ENCODE measurements at places on chromosomes 6 and 20.

DNA sequence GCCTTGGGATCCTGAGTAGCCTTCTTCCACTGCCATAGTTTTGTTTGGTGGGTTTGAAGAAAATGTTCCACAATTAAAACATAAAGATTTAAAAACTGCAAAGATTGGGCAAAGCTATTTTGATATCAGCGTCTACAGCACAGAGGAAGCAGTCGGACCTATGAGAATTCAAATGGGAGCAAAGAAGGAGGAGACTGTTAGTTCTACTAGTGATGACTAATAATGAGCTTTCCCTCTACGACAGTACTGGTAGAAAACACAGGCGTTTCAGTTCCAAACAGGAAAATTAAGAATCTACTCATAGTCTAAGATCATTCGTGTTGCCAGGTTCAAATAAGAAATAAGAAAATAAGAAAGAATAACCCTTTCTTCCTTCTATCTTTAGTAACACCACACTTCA lies 121.2 kb downstream of the INSM1 start:
- DNase-seq = no peak

GRCh38 chr20:12110711-12111110 lies 193.0 kb downstream of the BTBD3 start:
- no peak for DNase-seq

GRCh38 chr6:11761744-11762620 lies 16.6 kb downstream of the ADTRP start:
- no peak for DNase-seq

DNA sequence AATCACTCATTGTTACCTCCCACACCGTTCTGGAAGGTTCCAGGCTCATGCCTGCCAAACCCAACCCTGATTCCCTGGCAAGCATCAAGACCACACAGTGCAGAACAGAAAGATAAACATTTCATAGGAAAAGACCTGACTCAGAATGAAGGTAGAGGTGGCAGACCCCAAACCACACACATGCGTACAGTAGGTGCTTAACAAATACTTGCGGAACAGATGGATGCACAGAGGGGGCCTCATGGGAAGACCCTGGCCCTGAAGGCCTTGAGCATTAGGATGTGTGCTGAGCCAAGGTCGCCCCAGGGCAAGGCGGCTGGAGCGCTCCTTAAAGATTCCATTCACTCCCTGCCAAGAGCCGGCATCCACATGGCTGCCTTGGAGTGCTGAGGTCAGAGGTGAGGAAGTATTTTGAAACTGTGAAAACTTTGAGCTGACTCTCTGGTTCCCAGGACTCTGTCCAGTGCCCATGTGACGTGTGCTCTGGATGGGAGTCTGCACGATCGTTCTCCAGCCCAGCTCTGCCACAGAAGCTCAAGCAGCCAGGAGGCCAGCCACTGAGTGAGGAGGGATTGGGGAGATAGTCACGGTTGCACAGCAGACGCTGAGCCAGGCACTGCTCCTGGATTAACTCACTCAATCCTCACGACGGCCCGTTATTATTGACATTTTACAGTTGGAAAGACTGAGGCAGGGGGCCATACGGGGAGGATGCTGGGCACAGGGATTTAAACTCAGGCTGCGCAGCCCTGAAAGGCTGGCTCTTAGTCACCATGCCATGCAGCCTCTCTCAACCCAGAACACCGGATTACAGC lies 65.5 kb upstream of the AFDN start:
- peak; percentile 71 for DNase-seq

GRCh38 chr20:23149623-23150279 lies 63.6 kb upstream of the CD93 start:
- DNase-seq = no peak
